ENCODE measurements at places on chromosomes 4 and X. TPM values are rescaled to one million over a fixed set of nuclear protein-coding genes. Genes with fewer than 3 reads are reported as not detected.

Gene AKAP14
- total RNA-seq = not detected

Gene DCAF4L1
- total RNA-seq = 0.27 TPM

Gene DCAF8L1
- not detected for total RNA-seq

GRCh38 chr4:39067451-39067850 is 5.4 kb downstream of the KLHL5 start:
- no peaks in the 10 kb centered on the region for H3K27me3 ChIP-seq
- no peak for DNase-seq
- H3K4me3 ChIP-seq = no peak overlapping the region
- no peak overlapping the region for H3K27ac ChIP-seq

DNA sequence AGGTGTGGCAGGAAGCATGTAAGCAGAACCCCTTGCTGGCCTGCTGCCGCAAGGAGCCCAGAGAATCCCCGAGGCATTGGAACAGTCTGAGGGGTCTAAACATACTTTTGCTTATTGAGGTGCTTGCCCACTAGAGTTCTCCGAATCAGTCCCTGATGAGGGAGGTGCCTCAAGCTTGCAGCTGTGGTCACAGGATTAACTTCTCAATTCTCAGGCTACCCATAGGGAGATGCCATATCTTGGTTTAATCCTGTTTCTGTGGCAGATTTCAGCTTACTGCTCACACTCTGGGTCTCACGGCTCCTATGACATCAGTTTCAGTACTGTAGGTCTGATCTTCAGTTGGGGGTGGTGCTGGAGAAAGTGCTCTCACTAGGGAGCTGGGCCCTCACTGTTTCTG is 39.9 kb downstream of the CCNG2 start:
- no peak overlapping the region for H3K4me3 ChIP-seq
- H3K36me3 ChIP-seq = no peaks in the 10 kb centered on the region
- no peaks in the 10 kb centered on the region for H3K4me1 ChIP-seq
- no peaks in the 10 kb centered on the region for H3K27me3 ChIP-seq

DNA sequence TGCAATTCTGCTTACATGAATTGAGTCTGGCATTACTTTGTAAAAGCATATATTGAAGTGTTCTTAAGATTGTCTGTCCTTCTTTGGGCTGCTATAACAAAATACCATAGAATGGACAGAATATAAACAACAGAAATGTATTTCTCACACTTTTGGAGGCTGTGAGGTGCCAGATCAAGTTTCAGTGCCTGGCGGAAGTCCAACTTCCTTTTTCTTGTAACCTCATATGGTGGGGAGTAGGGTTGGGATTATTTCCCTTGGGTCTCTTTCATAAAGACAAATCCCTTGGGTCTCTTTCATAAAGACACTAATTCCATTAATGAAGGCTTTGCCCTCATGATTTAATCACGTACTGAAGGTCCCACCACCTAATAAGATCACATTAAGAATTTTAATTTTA is 199.3 kb upstream of the GRID2 start:
- no peak overlapping the region for H3K4me3 ChIP-seq
- H3K27ac ChIP-seq = no peak overlapping the region
- H3K27me3 ChIP-seq = no peaks in the 10 kb centered on the region
- no peak for DNase-seq

- H3K4me1 ChIP-seq = no peaks in the 10 kb centered on the region
- no peaks in the 10 kb centered on the region for H3K27me3 ChIP-seq
- H3K4me3 ChIP-seq = no peak overlapping the region
- no peak overlapping the region for H3K27ac ChIP-seq
- H3K36me3 ChIP-seq = peaks cover 6% of the 10 kb centered on the region
- no peak for DNase-seq
These were observed 125.1 kb downstream of the WDFY3 start for GRCh38 chr4:84841435-84841834.

DNA sequence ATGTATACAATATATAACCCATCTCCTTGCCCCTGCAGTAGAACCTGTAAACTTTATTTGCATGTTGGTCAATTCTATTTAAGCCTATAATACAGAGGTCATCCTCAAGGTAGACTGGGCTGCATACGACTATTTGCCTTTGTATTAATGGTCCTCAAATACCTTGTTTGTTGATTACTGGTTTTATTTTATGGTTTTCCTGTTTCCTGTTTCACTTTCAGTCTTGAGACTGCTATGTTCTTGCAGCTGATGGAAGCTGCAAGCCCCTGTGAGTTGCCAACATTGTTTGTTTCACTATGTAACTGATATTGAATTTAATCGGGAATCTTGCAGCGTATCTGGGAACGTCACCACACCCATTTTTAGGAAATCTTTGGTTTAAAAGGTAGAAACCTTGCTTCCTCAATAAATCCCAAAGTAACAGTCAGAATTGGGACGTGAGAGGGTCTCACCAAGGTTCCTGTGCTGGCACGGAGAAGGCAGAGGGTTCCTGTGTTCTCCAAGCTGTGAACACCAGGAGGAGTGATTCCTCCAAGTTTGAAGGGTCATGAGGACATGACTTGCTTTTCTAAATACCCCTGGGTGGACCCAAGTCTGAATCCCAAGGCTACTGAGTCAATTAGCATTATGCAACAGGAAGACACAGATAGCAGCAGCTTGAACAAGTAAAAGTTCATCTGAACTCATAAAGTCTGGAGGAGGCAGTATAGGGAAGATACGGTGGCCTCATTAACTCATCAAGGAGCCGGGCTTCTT is 110.6 kb upstream of the PNPLA4 start:
- H3K4me3 ChIP-seq = no peak overlapping the region
- H3K36me3 ChIP-seq = no peaks in the 10 kb centered on the region
- no peak overlapping the region for H3K27ac ChIP-seq
- H3K4me1 ChIP-seq = peaks cover 27% of the 10 kb centered on the region

GRCh38 chr4:144712775-144713174 is 66.8 kb downstream of the HHIP start:
- no peaks in the 10 kb centered on the region for H3K36me3 ChIP-seq
- H3K4me3 ChIP-seq = no peak overlapping the region
- no peak overlapping the region for H3K27ac ChIP-seq
- H3K4me1 ChIP-seq = no peaks in the 10 kb centered on the region

All from thyroid gland (tissue), 4 donors.